ENCODE measurements at places on chromosomes 11 and 22.

- DNase-seq, result no peak
Measured at GRCh38 chr11:89437317-89437716, 53.9 kb downstream of the NOX4 start.

DNA sequence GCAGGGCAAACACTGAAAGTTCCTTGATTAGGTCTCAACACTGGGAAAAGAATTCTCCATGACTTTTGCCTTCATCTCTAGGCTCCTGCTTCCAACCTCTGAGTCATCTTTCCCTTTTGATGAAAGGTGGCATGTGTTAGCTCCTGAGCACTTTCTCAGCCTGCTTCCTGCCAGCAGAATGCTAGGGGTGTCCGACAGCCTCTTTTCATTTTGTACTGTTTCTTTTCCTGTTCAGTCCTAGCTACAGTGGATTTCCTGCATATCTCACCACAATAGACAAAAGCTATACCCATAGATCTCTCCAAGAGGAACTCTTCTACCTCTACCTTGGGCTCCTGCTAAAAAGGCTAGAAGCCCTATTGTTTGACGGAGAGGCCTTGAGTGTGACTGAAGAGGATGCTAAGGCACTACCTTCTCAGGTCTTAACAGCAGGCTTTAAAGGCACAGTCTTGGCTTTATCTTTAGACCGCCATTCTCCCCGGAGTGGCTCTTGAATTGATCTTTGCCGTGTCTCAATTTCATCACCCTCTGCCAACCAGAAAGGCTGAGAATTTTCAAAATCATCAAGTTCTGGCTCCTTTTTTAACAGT lies 145.5 kb downstream of the RBFOX2 start:
- no peak for DNase-seq

- DNase-seq, result no peak
Measured at GRCh38 chr11:34583818-34584217, 37.1 kb upstream of the EHF start.

DNA sequence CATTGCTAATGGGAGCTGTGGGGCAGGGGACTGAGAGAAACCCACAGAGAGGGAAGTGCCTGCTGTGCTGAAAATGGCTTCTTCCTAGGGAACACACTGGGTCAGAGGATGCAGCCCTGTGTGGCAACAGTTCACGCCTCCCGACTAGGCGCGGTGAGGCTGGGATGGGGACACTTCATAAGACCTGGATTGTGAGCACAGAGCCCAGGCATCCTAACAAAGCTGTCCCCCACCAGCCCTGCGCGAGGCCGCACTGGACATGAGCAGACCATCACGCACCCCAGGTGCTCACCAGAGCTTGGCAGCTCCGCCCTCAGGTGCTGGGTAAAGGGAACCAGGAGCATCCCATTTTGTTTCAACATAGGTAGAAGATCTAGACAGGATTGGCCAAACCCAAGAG lies 1.8 kb upstream of the KRTAP5-4 start:
- DNase-seq, result no peak

GRCh38 chr22:38218661-38219622 lies 17.1 kb downstream of the MAFF start:
- peak; percentile 56 for DNase-seq

GRCh38 chr11:37089439-37089838 lies 491.4 kb upstream of the RAG2 start:
- DNase-seq, result no peak

DNA sequence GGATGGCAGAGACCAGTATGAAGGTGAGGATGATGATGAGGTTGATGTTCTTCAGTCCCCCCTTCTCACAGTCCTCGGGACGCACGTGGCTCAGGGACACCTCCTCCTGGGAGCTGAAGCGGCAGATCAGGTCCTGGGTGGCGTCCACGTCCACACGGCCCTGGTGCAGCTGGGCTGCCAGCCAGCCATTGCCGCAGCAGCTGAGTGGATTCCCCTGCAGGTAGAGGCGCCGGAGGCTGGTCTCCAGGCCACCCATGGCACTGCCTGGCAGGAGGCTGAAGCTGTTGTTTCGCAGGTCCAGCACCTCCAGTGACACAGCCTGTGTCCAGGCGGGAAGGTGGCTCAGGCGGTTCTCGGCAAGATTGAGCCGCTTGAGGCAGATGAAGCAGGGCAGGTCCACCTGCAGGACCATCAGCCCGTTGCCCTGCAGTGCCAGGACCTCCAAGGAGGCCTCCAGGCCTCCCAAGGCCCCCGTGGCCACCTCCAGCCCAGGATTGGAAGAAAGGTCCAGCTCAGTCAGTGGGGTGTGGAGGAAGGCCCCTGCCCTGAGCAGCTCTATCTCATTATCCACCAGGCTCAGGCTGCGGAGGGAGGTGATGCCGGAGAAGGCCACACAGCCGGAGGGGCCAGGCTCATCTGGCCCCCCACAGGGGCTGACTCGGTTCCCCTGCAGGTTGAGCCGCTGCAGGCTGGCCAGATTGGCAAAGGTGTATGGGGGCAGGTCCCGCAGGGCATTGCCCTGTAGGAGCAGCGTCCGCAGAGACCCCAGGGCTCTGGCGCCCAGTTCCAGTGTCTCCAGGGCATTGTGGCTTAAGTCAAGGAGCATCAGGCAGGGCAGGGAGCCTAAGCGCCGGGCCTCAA lies 10.6 kb downstream of the LRRC32 start:
- no peak for DNase-seq

GRCh38 chr11:95242845-95243605 lies 12.0 kb upstream of the SESN3 start:
- DNase-seq, result no peak

DNA sequence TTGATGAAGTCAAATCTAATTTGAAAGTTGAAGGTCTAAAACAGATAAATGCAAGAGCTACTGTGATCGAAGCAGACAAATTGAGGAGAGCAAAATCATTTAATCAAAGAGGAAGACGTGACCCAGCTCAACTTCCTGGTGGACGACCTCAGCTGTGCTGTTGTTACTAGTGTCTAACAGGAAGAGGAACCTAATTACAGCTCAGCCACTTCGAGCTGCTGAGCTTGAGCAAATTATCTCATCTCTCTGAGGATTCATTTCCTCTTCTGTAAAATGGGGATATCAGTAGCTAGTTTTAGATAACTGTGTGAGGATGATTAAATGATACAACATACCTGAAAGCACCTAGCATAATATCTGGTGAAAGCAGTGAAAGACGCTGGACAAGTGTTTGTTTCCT lies 48.6 kb upstream of the OLFML1 start:
- DNase-seq, result no peak
